Gastrocnemius medialis (tissue), 4 donors: ENCODE measurements at places on chromosomes 6 and 20. TPM values are rescaled to one million over a fixed set of nuclear protein-coding genes. Genes with fewer than 3 reads are reported as not detected.

ARG1 gene
- total RNA-seq, result not detected

DNA sequence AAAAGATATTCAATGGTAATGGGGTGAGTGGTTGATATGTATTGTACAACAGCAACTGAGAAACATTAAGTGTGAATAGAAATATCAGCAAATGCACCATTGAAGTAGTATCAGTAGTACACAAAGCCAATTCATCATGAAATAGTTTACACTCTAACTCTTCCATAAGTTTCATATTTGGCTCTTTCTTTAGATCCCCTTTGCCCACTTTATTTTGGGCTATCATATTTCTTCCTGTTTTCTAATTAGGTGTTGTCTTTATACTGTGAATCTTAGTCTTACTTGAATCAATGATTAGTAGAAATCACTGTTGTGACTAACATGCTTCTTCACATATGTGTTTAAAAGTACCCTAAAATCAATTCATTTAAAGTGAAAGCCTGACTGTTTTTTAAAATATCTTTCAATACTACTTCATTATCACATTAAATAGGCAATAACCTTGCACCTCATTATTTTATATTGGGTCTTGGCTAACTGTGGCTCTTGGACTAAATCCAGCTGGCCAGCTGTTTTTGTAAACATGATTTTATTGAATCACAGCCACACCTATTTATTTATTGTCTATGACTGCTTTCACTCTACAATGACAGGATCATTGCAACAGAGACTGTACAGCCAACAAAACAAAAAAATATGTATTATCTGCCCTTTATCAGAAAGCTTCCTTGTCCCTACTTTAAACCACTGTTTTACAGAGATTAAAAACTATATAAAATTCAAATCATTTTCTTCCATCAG is 38.9 kb downstream of the EYS start:
- no peak overlapping the region for H3K27ac ChIP-seq
- H3K4me1 ChIP-seq, result no peaks in the 10 kb centered on the region
- no peak for DNase-seq
- no peaks in the 10 kb centered on the region for H3K27me3 ChIP-seq
- no peak overlapping the region for H3K4me3 ChIP-seq

DNA sequence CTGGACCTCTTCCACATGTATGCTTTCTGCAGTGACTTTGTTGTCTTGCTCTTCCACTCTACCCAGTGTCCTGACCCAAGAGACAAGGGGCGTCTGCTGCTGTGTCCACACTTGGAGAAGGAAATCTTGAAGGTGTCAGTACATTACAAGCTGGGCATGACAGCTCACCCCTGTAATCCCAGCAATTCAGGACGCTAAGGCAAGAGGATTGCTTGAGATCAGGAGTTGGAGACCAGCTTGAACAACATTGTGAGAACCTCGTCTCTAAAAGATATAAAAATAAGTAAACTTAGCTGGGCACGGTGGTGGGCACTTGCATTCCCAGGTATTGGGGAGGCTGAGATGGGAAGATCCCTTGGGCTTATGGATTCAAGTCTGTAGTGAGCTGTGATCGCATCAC is 5.8 kb upstream of the HLA-B start:
- peaks cover 14% of the 10 kb centered on the region for H3K27me3 ChIP-seq
- no peak for DNase-seq
- no peaks in the 10 kb centered on the region for H3K36me3 ChIP-seq
- no peak overlapping the region for H3K27ac ChIP-seq
- no peaks in the 10 kb centered on the region for H3K4me1 ChIP-seq

DNA sequence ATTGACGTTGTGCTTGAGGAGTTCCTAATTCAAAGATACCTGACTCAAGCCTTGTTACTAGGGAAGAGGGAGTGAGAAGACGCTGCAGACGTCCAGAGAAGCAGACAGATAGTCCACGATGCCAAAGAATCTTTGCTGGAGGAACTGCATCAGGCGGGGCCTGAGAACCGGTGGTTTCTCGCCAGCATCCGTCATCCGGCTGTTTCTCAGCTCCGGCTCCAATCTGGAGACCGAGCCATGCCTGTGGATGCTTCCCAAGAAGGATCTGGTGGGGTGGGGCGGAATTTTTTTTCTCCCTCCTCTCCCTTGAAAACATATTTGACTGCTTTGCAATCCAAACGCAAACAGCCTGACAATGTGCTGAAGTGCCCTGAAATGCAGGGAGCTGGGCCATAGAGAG is 125.8 kb upstream of the SRSF6 start:
- no peaks in the 10 kb centered on the region for H3K27me3 ChIP-seq
- no peak overlapping the region for H3K4me3 ChIP-seq
- DNase-seq, result no peak
